Fibroblast of the aortic adventitia (primary cell): ENCODE measurements at places on chromosomes 3 and 15.
A peak's percentile ranks its signal among the peaks of the same experiment; 100 is the strongest.

DNA sequence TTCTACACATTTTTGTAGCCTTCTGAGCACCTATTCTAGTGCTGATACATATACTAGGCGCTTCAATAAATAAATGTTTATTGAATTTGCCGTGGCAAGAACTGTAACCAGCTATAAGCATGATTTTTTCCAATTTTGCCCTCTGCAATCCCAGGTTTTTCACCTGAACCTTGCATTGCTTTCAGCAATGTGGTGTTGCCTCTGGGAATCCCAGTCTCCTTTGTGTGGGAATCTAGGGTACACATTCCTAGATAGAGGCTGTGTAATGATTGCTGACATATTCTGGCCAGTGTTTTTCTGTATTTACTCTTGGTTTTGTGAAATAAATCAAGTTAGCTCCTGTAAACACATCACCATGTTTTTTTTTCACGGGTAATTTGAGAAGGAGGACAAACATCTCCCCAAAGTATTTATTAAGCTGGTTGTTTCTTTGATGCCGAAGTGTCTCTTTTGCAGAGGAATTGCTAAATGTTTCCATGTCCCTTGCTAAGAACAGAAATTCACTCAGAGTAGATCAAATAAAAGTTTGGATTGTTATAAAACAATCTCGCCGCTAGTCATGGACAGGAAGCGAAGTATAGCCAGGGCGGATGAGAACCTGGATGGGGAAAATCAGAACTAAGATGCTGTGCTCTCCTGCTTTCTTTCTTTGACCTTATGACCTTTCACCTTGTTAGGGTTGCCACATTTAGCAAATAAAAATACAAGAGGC lies 1.2 kb downstream of the CFAP91 start:
- DNase-seq = no peak

DNA sequence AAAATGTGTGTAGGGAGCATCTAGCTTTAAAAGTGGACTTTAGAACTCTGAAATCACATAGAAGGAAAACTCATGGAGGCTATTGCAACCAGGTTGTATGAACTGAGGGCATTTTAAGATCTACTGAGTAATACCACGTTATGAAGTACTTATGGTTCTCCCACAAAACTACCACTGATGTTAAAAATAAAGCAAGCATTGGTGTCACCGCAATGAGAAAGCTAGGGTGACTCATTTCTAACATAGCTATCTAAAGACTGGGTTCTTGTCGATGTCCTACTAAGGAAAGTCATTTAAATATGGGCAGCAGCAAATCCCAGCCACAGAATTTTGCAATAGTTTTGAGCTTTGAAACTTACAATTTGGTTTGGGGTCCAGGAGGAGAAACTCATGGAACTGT lies 584.8 kb downstream of the DIPK2A start:
- no peak for DNase-seq

DNA sequence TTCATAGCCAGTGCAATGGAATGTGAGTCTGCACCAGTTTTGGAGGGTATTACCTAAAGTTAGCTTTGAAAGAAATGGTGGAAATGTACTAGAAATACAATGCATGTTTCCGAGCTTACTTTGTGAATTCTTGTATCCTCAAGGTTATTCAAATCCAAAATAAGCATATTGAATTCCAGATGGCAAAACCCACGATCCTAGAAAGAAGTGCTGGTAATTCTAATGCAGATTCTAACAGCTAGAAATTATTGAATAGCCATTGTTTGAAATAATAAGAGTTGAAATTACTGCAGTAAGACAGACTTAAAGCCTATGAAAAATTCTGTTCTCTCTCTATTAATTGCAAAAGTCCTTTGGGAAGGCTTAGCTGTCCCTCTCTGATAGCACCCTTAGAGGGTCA lies 258.4 kb downstream of the CHL1 start:
- no peak for DNase-seq

- no peak for DNase-seq
Measured at GRCh38 chr3:145727476-145727875, 433.5 kb downstream of the PLOD2 start.

DNA sequence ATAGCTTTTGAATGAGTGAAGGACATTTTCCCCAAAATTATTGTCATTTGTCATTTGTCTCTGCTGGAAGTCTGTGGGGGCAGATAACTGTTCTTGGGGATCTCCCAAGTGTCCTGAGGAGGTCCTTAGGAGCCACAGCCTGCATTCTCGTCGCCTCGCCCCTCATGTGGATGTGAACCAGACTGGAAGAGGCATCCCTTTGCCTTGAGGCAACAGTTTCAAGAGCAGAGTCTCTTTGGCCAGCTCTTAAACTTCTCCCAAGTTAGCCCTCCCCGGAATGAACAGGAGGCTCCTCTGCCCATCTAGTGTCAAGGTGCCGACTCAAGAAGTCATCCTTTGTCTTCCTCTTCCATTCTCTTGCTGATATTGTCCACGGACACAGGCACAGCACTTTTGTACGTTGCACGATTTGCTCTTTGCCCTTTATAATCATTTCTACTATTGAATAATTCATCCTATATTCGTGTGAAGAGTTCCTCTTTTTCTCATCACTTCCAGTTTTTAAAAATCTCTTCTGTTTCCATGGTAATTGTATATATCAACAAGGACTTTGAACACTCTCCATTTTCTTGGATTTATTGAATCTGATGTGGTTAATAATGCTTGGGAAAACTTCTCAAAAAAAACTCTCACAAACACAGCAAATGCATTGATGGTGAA lies 40.8 kb upstream of the CD47 start:
- DNase-seq = no peak

GRCh38 chr3:102161384-102162006 lies 273.3 kb upstream of the ZPLD1 start:
- peak; percentile 20 for DNase-seq

GRCh38 chr15:41557673-41558399 lies 1.2 kb upstream of the TYRO3 start:
- peak; percentile 45 for DNase-seq

- DNase-seq = peak; percentile 14
Measured at GRCh38 chr3:12553921-12554391, 2.9 kb upstream of the MKRN2 start.

DNA sequence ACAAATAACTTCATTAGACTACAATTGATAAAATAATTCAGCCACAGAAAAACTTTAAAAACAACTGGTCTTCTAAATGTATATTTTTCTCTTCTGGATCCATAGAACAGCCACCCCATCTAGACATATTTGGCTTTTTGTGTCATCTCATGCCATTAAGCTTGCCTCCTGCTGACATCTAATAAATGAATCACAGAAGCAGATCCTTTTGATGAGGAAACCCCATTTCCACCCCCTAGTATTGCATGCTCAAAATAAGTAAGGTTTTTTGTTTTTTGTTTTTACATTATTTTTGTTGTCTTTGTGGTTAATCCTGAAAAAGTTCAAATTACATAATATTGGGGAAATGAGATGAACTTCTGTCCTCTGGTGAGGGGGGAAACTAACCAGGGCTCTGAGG lies 94.8 kb downstream of the DUT start:
- no peak for DNase-seq

DNA sequence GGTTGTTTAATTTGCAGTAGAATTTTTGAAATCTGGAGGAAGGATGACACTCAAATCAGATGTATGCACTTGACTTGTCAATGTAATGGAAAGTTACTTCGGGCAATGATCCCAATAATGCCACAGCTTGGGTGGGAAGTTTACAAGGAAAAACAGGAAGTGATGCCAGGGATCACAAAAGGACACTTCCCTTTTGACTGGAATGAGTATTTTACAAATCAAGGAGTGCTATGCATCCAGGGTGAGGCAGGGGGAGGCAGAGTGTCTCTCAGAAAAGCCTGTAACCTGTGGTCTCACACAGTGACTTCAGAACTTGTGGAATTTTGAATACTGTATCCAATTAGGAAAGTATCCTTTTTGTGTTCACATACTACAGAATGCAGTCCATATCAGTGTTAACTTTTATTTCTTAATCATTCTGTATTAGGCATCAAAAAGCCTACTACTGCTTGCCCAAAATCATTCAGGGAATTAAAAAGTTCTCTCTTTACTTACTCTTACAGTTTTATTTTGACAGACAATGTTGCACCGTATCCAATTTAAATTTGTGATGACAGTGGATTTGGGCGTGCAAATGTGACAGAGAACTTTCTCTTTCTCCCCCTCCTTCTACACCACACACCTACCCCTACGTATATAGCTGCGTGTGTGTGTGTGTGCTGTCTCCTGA lies 445.1 kb downstream of the MECOM start:
- DNase-seq = peak; percentile 87

DNA sequence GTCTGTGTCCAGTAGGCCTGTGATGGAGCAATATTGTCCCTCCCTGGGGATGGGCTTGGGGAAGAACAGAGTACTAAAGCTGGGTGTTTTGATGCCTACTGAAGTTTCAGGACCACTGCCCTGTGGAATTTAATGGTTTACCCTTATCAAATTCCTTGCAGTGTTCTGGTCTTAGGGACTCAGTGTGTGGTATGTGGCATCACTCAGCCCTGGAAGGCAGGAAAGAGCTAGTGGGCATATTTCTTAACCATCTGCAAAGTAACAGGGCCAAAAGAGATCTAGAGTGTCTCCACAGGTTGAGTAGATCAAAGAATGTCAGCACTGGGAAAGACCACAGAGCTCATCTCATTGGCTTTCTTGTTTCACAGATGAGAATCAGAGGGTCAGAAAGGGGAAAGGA lies 11.8 kb upstream of the SCN10A start:
- DNase-seq = no peak

- DNase-seq = peak; percentile 86
Measured at GRCh38 chr15:52257734-52258062, 37.9 kb downstream of the MYO5C start.

GRCh38 chr3:109195815-109196214 lies 59.3 kb downstream of the C3orf85 start:
- DNase-seq = no peak

DNA sequence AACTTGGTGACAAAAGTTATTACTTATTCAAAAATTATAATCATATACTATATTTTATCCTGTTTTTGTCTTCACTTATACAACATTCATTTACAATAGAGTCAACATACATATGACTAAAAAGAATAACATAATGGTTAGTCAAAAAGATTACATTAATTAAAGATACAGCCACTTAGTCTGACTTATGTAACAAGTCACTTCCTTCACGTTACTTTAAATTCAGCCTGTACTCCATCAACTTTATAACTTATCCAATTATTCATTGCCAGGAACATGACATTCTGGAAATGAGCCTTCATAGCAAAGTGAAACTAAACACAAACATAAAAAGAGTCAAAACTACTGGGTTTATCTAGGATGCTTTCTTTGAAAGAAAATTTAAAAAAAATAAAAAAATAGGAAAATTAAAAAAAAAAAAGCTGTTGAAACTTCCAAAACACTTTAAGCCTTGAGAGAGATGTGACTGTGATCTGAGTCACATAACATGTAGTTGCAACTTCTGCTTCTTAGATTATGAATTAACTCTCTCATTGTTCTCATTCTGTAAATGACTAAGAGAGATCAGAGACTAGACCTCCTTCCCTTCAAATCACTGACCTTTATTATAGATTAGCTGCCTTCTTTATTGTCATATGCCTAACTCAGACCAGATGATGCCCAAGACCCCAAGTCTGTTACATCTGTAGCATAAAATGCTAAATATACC lies 107.8 kb downstream of the MYRIP start:
- peak; percentile 56 for DNase-seq

GRCh38 chr3:82790307-82791097 lies 1029.1 kb upstream of the GBE1 start:
- DNase-seq = no peak

GRCh38 chr3:61387817-61388216 lies 136.6 kb upstream of the FHIT start:
- no peak for DNase-seq

GRCh38 chr15:92520914-92521623 lies 127.4 kb downstream of the ST8SIA2 start:
- DNase-seq = no peak

GRCh38 chr3:16511681-16512434 lies 1.6 kb downstream of the RFTN1 start:
- DNase-seq = peak; percentile 88

DNA sequence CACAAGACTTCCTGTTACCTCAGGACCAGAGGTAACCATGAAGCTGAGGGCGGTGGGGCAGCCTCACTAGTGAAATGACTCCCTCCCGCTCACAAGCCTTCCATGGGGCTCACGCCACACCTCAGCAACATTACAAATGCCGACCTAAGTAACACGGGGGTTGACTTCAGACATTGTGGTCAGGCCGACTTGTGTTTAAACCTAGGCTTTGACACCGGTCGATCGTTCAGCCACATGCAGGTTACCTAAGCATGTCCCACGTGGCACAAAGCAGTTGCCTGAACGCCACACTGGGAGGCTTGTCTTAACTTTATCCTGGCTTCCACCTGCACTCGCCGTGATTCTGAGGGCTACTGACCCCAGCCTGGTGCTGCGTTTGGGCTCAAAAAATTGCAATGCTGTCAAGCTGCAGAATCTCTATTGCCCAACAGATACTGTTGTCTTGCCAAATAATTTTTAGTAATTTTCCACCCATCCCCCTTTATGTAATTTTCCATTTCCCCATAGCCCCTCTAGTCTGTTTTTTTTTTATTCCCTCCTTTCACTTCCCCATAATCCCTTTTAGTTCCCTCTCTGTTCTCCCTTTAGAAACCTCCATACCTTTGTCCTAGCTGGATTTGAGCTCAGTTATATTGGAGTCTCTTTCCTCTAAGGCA lies 158.6 kb upstream of the RGMA start:
- no peak for DNase-seq

DNA sequence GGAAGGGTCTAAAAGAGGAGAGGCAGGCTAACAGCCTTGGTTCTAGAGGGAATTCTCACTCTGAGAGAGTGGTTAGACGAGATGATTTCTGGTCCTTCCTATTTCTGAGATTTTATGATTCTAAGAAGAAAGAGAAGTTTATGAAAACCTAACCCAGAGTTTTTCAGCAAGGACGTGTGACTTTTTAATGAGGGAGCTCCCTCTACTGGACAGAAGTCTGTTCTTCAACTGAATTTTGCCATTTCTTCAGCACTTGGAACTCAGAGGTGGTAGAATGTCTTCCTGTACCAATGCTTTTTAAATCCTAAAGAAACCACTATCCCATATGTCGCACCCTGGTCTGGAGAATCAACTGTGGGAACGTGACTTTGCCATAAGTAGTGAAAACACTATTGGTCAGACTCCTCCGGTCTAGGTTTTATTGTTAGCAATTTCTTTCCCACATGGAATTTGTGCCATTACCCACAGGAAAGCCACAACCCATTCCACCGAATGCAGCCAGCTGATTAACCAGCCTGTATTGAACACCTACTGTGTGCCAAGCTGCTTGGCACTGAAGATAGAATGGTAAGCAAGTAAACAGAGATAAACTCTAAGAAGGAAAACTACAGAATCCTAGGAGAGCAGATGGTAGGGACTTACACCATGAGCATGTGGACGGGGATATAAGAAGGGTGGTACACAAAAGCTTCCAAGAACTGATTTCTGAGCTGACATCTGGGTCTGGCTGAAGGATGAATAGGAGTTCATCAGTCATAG lies 199.5 kb upstream of the LMCD1 start:
- DNase-seq = peak; percentile 75

DNA sequence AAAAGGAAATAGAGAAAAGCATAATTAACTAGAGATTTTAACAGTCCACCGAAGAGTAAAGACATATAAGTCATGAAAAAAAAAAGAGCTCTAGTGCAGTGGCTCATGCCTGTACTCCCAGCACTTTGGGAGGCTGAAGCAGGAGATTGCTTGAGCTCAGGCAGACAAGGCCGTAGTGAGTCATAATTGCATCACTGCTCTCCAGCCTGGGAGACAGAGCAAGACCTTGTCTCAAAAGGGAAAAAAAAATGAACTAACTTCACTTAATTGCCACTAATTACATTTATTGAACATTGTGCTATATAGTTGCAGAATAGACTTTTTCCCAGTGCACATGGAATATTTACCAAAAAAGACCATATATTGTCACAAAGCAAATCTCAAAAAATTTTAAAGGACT lies 221.8 kb downstream of the CBLB start:
- peak; percentile 90 for DNase-seq
